ENCODE measurements at places on chromosomes 2 and 18. TPM values are rescaled to one million over a fixed set of nuclear protein-coding genes. Genes with fewer than 3 reads are reported as not detected.

DNA sequence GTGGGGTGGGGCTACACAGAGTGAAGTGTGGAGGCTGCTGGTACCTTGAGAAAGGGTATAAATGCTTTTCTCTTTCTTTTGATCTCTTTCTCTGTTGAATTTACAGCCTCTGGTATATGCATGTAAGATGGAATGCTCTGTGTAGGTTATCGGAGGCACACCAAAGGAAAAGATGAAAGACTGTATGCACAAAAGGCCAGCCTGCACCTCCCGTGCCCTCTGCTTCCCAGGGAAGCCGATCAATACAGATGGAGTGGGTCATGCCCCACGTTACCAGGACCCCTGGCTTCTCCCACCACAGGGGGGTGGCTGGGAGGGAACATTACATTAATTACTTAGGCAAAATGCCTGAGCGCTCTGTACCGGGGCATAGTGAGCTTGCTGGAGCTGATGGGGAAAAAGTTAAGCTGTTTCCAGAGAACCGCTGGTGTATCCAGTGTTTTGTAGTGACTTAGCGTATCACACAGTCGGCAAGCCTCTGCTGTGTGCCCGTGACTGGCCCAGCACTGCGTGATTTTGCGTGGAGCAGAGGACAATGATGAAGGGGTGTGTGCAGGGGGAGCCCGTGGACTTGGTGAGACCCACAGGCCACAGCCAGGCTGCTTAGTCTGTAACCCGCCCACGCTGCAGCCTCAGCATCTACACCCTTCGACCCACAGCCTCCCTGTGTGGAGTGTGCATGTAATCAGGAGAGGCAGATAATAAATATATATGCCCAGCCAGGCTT, 8.0 kb downstream of the ALLC start:
- no peak for DNase-seq

GRCh38 chr2:25301453-25302352, 40.0 kb downstream of the DNMT3A start:
- DNase-seq, result no peak

DNA sequence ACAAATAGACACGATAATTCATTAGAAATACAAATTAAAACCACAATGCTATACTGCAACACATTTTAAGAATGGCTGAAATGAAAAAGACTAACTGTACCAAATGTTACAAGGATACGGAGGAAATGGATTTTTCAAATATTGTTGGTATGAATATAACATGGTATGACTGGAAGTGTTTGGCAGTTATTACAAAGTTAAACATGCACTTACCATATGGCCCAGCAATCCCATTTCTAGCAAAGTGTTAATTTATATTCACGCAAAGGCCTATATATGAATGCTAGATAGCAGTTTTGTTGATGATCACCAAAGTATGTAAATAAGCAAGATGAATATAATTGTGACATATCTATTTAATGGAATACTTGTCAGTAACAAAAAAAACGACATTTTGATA, 497.8 kb upstream of the FSIP2 start:
- no peak for DNase-seq

DNA sequence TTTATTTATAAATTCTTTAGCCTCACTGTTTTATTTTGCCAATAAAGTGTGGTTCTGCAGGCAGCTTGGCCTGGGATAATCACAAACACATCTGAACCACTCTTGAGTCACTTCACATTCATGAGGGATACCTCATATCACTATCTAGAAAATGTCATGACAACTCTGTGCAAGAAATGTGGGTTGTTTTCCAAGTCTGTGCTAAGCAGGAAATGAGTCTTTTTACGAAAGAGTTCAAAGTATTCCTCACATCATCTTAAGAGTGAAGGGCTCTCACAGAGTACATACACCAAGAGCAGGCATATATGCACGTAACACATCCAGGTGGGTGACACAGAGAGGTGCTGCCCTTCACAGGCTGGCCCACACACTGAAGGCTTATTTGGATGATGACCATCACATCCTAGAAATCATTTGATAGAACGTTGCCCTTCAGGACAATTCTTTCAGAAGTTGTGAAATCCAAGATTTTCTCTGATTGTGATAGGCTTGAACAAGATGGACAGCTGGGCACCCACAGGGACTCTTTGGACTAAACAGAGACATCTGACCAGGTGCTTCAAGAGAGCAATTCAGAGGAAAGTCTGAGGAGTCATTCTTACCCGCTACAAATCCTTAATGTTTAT, 811.1 kb upstream of the LRATD1 start:
- DNase-seq, result no peak

Gene CNDP1
- total RNA-seq, result not detected

Gene OSR1
- 5.7 TPM for total RNA-seq

Gene RTTN
- total RNA-seq, result 7.9 TPM
